ENCODE measurements at places on chromosomes 11 and 22. TPM values are rescaled to one million over a fixed set of nuclear protein-coding genes. Genes with fewer than 3 reads are reported as not detected.
A peak's percentile ranks its signal among the peaks of the same experiment; 100 is the strongest.

Gene PRAME
- not detected for total RNA-seq

- H3K27ac ChIP-seq, result no peak overlapping the region
- DNase-seq, result no peak
- no peaks in the 10 kb centered on the region for H3K36me3 ChIP-seq
- no peaks in the 10 kb centered on the region for H3K4me1 ChIP-seq
- H3K4me3 ChIP-seq, result no peak overlapping the region
- no peaks in the 10 kb centered on the region for H3K27me3 ChIP-seq
Measured at GRCh38 chr11:110805756-110806155, 93.5 kb upstream of the ARHGAP20 start.

Gene IGLL1
- total RNA-seq, result not detected

- H3K4me3 ChIP-seq, result no peak overlapping the region
- no peak overlapping the region for H3K27ac ChIP-seq
- no peaks in the 10 kb centered on the region for H3K27me3 ChIP-seq
- H3K36me3 ChIP-seq, result no peaks in the 10 kb centered on the region
Measured at GRCh38 chr22:36124666-36125065, 35.9 kb downstream of the APOL3 start.

Gene SYT9
- not detected for total RNA-seq

DNA sequence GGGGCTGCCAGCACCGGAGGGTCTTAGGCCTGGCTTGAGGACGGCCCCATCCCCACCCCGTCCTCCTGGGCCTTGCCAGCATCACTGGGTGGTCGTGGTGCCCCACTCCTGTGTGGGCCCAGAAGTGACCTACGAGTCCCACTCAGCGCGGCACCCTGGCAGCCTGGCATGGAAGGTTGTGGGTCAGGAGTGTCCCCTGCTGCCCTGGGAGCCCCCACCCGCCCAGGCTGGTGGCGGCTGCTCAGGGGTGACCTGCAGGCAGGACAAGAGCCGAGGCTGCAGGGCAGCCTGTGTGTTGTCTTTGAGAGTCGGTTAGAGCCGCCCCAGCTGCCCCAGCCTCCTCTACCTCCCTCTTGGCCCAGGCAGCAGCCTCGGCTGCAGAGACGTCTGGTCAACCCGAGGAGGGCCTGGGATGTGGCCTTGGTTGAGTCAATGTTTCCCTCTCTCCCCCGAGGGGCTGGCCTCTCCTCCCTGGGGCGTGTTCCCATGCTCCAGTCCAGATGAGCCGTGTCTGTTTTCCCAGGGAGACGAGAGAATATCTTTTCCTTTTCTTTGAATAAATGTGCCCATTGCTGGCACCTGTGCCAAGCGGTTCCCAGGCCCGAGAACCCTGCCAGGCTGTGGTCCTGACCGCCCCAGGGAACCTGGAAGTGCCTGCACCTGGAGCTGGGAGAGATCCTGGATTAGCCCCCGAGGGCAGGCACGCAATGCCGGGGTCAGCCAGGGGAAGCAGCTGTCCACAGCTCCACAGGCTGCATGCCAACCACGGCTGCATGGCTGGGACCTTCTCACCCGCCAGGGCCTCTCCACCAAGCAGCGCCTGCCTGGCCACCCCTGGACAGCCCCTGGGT, 35.7 kb upstream of the MUC5AC start:
- H3K27me3 ChIP-seq, result no peaks in the 10 kb centered on the region
- H3K36me3 ChIP-seq, result no peaks in the 10 kb centered on the region
- H3K4me3 ChIP-seq, result no peak overlapping the region
- no peaks in the 10 kb centered on the region for H3K4me1 ChIP-seq
- H3K27ac ChIP-seq, result no peak overlapping the region
- no peak for DNase-seq

Gene SYT12
- 0.78 TPM for total RNA-seq

Gene CD248
- total RNA-seq, result 86.0 TPM

Gene CHRM1
- not detected for total RNA-seq

- H3K27ac ChIP-seq, result peak overlapping the region; percentile 93
- peaks cover 66% of the 10 kb centered on the region for H3K4me1 ChIP-seq
- no peaks in the 10 kb centered on the region for H3K27me3 ChIP-seq
- no peak overlapping the region for H3K4me3 ChIP-seq
- no peaks in the 10 kb centered on the region for H3K36me3 ChIP-seq
- peak; percentile 57 for DNase-seq
Measured at GRCh38 chr11:65113361-65113756, 1.7 kb downstream of the TM7SF2 start.

Gene THRSP
- total RNA-seq, result not detected

GRCh38 chr11:103279821-103280220, 170.6 kb downstream of the DYNC2H1 start:
- no peak overlapping the region for H3K27ac ChIP-seq
- no peaks in the 10 kb centered on the region for H3K4me1 ChIP-seq
- H3K27me3 ChIP-seq, result no peaks in the 10 kb centered on the region
- DNase-seq, result no peak

DNA sequence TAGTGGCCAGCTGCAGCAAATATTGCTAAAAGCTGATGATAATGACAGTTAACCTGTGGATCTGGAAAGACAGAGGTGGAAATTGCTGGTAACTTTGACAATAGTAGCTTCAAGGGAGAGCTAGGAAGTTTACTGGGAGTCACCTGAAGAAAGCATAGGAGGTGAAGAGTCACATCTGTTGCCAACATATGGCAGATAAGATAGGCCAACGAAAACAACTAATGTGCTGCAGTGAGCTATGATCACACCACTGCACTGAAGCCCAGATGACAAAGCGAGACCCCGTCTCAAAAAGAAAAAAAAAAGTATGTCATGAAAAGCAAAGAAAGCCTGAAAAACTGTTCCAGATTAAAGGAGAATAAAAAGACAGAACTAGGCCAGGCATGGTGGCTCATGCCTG, 4.3 kb upstream of the PRDM10 start:
- peaks cover 7% of the 10 kb centered on the region for H3K4me1 ChIP-seq
- H3K27me3 ChIP-seq, result no peaks in the 10 kb centered on the region
- no peak overlapping the region for H3K27ac ChIP-seq
- H3K4me3 ChIP-seq, result no peak overlapping the region

GRCh38 chr22:18970176-18970947, 34.3 kb upstream of the PRODH start:
- H3K36me3 ChIP-seq, result no peaks in the 10 kb centered on the region
- no peaks in the 10 kb centered on the region for H3K27me3 ChIP-seq
- peak overlapping the region; percentile 78 for H3K4me3 ChIP-seq
- DNase-seq, result peak; percentile 37
- H3K4me1 ChIP-seq, result peaks cover 59% of the 10 kb centered on the region
- H3K27ac ChIP-seq, result peak overlapping the region; percentile 83

Gene NLRP14
- under 0.01 TPM for total RNA-seq

DNA sequence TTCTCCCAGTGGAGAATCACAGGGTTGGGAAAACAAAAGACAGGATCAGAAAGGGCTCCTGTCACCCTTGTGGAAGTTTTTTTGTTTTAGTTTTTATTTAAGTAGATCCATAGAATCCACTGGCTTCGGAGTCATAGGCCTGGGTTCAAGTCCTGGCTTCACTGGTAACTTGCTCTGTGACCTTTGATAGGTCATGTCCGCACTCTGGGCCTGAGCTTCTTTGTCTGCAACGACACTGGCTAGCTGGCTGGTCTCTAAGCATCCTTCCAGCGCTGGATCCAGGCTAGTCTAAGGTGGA, 1.4 kb downstream of the ZFTA start:
- no peak overlapping the region for H3K4me3 ChIP-seq
- no peak overlapping the region for H3K27ac ChIP-seq
- no peak for DNase-seq
- no peaks in the 10 kb centered on the region for H3K36me3 ChIP-seq

DNA sequence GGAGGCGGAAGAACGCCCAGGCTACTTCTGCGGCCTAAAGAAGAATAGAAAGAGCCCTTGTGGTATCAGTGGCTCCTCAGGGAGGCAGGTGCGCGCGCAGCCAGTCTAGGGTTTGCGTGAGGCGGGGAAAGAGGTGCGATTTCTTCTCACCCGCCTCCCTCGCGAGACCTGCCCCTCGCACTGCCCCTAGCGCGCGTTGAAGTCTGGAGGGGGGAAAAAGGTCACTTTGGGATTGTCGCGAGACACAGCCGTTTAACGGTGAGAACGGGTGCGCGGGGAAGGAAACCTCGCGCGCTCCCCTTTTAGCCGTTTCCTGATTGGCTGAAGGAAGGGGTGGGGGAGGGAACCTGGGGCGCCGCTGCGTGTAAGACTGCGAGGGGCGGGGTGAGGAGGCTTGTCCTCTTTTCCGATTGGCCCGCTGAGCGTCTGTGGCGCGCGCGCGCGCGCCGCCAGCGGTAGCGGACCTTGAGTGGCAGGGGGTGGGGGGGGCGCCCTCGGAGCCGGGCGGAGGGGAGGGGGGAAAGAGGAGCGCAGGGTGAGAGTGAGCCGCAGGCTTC, at the start of gene ZFP91:
TSS of gene ZFP91 (plus strand) at position 429 of the 557 bp plus-strand sequence. CDS start 219 bp downstream, outside the sequence.
- no peaks in the 10 kb centered on the region for H3K36me3 ChIP-seq
- H3K27ac ChIP-seq, result peak within 1 kb of the TSS; percentile 100
- DNase-seq, result peak; percentile 98
- H3K27me3 ChIP-seq, result no peaks in the 10 kb centered on the region
- H3K4me1 ChIP-seq, result peaks cover 55% of the 10 kb centered on the region

Measured in body of pancreas (tissue), 4 donors.